ENCODE measurements at places on chromosomes 2 and 18.

- DNase-seq = no peak
Measured at GRCh38 chr2:35220461-35220860, 1135.1 kb upstream of the CRIM1 start.

DNA sequence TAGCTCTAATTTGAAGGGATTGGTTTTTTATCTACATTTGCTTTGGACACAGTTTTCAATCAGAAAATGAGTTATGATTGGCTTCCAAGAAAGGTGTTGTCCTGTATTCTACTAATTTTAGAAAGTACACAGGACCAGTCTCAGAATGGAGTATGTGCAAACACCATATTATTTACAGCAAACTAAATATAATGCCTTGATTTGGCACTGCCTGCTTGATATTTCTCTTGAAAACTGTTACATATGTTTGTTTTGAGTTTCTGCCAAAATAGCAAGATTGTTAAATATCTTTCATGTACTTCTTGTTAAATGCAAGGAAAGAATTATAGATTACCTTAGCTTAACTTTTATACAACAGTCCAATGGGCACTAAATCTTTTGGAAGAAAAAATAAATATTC lies 694.9 kb downstream of the KCNJ3 start:
- DNase-seq = no peak

- no peak for DNase-seq
Measured at GRCh38 chr18:9617006-9617542, 2.7 kb upstream of the PPP4R1 start.

DNA sequence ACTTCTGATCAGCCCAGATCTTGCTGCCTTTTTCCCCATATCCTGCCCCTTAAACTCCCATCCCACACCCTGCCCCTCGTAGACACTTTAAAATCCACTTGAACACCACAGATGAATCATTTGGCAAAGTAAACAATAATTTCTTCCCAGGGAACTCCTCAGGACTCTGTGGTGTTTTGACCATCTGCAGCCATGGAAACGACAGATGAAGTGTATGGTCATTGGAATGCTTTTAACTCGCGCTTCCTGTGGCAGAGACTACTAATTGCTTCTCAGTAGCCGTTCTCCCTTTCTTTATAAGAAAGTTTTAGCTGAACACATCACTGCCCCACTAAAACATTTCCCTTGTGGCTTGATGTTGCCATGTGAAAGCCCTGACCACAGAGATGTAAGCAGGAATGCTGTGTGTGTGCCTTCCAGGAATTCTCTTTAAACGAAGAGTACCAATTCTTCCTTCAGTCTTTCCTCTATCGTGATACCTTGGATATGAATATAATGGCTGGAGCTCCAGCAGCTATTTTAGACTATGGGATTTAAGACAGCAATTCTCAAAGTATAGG lies 92.7 kb upstream of the PARD3B start:
- peak; percentile 73 for DNase-seq

DNA sequence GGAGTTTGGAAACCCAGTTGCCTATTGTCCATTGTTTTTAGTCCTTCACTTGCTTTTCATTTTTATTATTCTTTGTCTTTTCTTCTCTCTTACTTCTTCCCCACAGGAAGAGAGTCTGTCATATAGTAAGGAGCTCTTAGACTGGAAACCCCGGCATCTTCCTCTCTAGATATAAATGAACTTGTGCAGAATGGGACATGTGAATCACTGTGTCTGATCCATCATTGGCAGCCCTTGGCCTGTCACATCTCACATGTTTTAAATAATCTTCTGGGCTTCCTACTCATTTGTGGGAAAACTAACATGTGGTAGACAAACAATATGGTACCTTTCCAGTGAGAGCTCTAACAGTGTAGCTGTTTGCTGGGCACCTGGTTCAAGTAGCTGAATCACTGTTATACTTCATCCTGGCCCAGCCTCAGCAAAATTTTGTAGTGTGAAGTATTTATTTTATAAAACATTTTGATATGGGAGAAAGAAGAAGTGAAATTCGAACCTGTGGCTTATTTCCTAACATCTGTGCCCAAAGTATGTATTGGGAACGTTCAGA lies 112.8 kb downstream of the PHLPP1 start:
- no peak for DNase-seq

GRCh38 chr2:145015561-145015960 lies 495.6 kb upstream of the ZEB2 start:
- no peak for DNase-seq

GRCh38 chr18:76656925-76657827 lies 162.1 kb upstream of the ZNF516 start:
- no peak for DNase-seq

- no peak for DNase-seq
Measured at GRCh38 chr18:77099485-77100370, 32.9 kb downstream of the MBP start.

GRCh38 chr2:1026141-1026540 lies 75.5 kb downstream of the SNTG2 start:
- DNase-seq = no peak

DNA sequence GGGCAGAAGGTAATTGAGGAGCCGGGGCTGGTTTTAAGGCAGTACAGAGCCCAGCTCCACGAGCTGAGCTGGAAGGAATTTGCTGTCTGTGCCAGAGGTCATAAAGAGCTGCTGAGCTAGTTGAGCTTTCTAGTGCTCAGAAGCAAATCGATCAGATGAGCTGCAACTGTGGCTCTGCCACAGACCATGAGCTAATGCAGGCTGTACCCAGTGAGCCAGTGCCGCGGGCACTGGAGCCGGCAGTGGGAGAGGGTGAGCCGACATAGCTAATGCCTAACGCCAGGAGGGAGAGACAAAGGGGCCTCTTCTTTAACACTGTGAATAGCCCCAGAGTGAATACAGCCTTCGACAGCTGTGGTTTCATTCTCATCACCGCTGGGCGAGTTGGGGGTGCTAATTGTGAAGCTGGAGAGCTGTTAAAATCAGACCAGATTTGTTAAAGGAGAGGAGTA lies 410.1 kb upstream of the TCF4 start:
- no peak for DNase-seq
